HS-5 (cell line): ENCODE measurements at places on chromosomes 16 and 17.

- no peak for DNase-seq
Observed at GRCh38 chr16:85422196-85422631, 190.9 kb upstream of the GSE1 start.

GRCh38 chr16:63201851-63202250 is 1165.6 kb upstream of the CDH8 start:
- DNase-seq: no peak

DNA sequence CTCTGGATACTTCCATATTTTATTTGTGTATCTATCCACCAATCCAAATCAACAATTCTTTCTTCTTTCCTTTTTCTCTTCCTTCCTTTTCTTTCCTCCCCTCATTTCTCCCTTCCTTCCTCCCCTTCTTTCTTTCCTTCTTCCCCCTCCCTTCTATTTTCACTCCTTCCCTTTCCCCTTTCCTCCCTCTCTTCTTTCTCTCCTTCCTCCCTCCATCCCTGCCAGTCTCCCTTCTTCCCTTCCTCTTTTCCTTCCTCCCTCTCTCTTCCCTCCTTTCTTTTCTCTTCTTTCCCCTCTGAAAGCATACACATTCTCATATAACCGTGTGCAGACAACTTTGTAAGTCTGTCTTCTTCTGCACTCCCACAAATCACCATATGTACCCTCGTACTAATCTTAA is 382.3 kb upstream of the MAF start:
- no peak for DNase-seq

DNA sequence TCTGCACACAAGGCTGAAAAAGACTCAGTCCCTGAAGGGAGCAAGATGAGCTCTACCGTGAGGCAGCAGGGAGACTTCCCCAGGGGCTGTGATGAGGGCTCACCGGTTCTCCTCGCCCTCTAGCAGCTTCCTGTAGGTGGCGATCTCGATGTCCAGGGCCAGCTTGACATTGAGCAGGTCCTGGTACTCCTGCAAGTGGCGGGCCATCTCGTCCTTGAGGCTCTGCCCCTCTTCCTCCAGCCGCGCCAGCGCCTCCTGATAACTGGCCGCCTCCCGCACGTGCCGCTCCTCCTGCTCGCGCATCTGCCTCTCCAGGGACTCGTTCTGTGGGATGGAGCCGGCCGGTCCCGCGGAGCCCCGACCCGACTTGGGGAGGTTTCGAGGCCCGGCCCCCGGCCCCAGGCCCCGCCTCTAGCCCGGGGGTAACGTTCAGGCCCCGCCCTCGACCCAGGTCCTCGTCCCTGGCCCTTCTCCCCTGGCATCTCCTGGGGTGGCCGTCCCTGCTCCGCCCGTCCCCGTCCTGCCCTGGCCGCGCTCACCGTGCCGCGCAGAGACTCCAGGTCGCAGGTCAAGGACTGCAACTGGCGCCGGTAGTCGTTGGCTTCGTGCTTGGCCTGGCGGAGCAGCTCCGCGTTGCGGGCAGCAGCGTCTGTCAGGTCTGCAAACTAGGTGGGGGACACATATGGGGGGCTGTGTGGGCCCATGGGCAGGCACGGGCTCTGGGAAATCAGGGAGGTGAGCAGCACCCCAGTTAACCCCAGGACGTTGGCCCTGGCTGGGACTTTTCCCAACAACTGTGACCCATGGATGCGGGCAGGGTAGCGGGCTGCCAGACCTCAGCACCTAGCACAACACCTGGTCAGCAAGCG is 3.9 kb downstream of the GFAP start:
- no peak for DNase-seq

DNA sequence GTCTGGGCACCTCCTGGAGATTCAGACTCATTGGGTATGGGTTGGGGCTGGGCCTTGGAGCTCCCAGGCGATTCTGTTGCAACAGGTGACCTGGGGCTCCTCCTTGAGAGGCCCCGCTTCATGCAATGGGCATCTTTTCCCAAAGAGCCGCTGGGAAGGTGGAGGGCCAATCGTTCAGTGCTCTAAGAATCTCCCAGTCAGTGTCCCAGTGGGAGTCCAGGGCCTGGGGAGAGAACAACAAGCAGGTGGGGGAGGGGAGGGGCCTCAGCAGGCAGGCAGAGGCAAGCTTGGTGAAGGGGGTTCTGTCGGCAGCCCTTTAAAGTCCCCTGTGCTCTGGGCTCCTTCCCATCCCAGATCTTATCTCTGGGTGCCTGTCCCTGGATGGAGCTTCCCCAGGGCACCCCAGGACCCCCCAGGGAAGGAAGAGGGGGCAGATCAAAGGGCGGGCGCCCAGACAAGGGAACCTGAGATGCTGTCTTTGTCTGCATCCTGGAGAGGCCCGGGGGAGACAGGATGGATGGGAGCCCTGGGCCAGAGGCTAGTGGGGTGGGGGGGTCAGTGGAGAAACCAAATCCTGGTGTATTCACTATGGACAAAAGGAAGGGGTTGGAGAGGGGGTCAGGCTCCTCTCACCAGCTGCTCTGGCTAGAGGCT is 30.5 kb upstream of the NXPH3 start:
- no peak for DNase-seq

DNA sequence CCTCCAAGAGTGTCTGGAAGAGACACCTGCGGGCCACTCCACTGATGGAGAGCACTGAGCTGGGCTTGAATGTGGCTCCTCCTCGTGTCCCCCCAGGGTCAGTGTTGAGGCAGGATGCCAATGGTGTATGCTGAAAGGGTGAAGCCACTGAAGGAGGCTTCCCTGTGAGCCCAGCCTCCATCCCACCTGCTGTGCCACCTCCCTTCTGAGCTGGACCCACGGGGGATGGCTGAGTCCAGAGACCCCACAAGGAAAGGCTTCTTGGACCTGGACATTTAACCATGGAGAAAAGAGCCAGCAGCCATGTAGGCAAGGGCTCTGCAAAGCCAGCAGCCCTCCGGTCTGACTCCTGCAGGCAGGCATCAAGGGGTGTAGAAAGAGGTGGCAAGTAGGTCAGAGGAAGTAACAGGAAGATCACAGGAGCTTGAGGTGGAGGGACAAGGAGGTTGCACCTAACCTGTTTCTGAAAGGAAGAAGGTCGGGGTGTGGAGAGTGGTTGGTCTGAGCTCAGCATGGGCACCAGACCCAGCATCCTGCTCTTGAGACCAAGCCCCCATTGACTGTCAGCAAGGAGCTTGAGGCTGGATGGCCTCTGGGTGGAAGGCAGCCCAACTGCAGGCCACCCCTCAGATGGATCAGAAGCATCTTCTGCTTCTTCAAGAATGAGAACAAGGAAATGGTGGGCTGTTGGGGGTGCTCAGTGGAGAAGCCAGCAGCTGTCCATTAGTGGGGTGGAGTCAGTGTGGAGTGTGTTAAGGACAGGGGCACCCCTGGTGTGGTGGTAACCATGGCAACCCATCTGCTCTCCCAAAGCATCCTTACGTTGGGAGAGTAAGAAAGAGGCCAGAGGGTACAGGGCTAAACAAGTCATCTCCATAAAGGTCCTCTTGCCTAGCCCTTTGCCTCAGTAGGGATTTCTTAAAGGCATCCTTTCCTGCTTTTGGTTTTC is 80.7 kb downstream of the PLD6 start:
- DNase-seq: no peak

DNA sequence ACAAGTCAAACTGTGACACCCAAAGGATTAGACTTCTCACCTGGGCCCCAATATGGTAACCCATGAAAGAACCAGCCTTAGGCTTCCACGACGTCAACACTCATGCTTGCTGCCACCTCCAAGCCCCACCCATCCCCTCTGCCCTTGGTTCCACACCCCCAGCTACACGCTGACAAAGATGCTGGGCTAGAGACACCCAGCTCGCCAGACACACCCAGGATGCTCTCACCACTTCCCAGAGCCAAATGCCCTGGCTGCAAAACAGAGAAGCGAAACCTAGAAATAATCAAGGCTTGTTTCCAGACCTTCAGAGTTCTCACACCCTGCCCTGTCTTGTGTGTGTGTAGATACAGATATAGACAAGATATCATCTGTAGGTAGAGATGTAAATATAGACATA is 26.0 kb upstream of the ADCY9 start:
- no peak for DNase-seq

DNA sequence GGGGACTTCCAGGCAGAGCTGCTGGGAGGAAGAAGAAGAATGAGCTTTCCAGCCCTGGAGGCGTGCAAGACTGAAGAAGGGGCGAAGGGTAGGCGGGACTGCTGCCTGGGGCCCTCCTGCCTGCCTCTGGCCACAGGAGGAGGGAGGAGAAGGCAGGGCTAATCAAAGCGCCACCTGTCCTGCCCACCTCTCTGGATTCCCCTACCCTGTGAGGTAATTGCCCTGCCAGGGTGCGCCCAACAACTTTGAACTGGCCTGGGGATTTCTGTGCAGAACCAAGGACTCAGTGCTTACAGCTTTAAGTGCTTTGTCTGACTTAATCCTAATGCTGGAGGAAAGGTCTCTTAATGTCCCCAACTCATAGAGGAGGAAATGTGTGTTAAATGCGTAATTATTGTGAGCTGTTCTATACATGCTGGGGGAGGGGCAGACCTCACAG is at the start of gene NOXO1:
Gene NOXO1, minus strand, starts transcription at position 72 of the 439 bp plus-strand sequence. CDS start 290 bp downstream, outside the sequence.
- no peak for DNase-seq

DNA sequence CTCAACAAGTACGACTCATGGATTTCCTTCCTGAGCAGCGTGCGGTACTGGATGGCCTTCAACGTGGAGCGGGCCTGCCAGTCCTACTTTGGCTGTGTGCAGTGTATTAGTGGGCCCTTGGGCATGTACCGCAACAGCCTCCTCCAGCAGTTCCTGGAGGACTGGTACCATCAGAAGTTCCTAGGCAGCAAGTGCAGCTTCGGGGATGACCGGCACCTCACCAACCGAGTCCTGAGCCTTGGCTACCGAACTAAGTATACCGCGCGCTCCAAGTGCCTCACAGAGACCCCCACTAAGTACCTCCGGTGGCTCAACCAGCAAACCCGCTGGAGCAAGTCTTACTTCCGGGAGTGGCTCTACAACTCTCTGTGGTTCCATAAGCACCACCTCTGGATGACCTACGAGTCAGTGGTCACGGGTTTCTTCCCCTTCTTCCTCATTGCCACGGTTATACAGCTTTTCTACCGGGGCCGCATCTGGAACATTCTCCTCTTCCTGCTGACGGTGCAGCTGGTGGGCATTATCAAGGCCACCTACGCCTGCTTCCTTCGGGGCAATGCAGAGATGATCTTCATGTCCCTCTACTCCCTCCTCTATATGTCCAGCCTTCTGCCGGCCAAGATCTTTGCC is 9.0 kb downstream of the HAS3 start:
- DNase-seq: no peak

- DNase-seq: no peak
Observed at GRCh38 chr16:23948949-23949411, 113.2 kb downstream of the PRKCB start.

- no peak for DNase-seq
Observed at GRCh38 chr17:58493506-58493905, 5.3 kb upstream of the HSF5 start.

GRCh38 chr17:81310949-81311550 is 15.9 kb upstream of the SLC38A10 start:
- no peak for DNase-seq

- no peak for DNase-seq
Observed at GRCh38 chr17:75854101-75854748, 910 bp downstream of the WBP2 start.

DNA sequence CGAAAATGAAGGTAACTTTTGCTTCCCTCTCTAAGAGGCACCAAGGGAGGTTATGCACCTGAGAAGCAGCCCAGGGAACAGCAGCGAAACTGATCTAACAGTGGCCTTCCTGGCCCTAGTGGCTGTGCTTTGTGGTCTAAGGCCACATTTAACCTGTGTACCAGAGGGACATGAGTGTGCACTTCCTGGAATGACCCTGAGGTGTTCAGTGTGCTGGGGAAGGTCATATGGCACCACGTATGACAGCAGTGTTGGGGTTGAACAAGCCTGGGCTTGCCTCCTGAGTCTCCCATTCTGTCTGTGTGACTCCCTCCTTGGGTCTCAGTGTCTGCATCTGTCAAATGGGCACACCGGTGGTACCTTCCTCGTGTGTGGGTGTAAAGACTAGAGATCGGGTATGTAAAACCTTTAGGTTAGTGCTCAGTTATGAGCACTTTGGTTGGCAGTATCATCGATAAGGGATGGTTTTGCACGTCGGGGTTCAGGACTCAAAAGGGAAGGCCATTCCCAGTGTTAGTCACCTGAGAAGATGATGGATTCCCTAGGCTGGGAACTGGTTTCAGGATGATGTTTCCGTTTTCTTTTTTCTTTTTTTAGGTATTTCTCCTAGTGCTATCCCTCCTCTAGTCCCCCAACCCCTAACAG is 31.9 kb downstream of the PLCG2 start:
- no peak for DNase-seq

GRCh38 chr16:57752581-57753447 is 17.2 kb downstream of the KATNB1 start:
- no peak for DNase-seq
